ENCODE measurements at places on chromosomes 4 and X.

DNA sequence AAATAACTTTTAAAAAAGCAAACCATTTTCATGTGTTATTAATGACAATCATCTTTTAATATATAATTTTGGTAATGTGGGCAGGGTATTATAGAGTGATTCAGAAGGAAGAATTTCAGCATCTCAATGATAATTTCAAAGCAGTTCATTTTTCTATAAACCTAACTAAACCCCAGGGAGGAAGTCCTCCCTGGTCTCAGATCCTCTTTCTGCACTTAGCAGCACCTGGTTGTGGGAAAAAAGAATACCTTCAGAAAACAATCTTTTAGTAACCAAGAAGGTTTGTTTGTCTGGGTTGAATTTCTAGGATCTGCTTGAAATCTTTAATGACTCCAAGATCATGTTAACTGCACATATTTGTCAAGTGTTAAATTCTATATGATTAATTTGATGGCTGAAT lies 29.9 kb downstream of the DKK2 start:
- no peak for DNase-seq

- no peak for DNase-seq
Measured at GRCh38 chr4:116925900-116926457, 159.4 kb downstream of the TRAM1L1 start.

- no peak for DNase-seq
Measured at GRCh38 chr4:19095491-19096046, 1074.0 kb upstream of the LCORL start.

DNA sequence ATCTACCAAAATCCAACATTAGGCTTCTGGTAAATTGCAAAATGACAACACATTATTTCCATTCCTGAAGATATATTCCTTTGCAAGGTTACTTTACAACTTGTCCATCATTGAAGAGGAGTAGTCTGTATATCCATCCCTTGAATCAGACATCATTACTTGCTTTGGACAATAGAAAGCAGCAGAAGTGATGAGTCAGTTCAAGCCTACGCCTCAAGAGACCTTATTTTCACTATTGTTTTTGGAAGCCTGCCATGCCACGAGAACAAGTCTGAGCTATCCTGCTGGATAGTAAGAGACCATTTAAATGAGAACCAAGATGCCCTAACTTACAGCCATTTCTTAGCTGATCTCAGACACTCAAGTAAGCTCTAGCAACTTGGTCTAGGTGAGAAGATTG lies 246.0 kb upstream of the HHIP start:
- no peak for DNase-seq

DNA sequence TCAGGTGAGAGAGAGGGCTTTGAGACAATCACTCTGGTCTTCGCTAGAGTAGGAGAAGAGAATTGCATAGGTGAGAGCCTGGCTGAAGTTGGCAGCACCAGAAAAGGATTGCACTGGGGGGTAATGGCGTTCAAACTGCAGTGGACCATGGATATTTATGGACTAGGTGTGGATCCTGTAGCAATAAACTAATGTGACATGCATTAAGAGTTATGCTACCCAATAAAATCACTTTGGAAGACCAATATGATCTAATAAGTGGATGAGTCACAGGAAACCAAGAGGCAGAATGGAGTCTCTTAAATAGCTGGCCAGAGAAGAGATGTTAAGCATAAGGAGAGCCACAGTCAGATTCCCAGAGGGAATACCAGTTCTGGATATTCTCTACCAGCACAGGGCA lies 259.8 kb downstream of the FBXO8 start:
- no peak for DNase-seq

DNA sequence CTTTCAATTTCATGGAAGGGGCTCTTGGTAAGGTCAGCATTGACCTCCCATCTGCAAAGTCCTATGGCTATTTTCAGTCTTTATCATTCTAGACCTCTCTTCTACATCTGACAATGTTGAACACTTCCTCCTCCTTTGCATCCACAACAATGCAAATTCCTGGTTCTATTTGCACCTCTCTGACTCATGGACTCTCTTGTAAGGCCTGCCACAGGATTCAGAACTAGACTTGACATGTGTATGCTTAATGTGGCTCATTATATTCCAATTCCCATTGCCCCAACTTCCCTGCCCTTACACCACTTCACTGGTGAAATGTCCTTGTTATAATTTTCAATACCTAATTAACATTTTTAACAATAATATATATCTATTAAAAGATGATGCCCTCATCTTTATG lies 314.3 kb upstream of the FGF13 start:
- DNase-seq: no peak

DNA sequence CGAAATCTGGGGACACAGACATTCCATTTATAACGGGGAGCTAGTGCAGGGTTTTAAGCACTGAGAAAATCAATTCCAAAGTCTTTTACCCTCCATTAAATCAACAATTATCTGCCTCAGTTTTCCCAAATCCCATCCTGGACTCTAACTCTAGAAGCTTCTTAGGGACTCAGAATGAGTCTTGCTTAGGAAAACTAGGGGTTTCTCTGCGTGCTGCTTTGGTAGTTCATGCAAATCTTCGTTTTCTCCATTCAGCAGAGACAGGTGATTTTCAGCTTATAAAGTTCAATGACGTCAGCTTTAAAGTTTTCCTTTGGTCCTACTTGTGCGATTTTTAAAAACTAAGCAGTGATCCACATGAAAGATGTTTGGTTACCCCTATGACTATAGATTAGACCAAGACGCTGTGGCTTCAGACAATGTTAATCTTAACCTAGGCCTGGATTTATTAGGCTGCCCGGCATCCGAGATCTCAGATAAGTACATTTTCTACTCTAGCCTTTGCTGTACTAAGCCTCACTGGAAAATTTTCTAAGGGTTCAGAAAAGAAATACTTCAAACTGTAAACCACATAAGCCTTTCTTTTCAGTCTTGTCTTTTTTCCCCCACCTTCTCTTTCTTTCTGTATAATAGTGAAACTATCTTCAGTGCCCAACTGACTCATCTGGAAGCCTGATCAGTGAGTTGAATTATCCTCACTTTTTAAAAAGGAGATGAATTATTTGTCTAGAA lies 121.4 kb upstream of the GATB start:
- no peak for DNase-seq

GRCh38 chrX:56618323-56618722 lies 54.9 kb downstream of the UBQLN2 start:
- no peak for DNase-seq

DNA sequence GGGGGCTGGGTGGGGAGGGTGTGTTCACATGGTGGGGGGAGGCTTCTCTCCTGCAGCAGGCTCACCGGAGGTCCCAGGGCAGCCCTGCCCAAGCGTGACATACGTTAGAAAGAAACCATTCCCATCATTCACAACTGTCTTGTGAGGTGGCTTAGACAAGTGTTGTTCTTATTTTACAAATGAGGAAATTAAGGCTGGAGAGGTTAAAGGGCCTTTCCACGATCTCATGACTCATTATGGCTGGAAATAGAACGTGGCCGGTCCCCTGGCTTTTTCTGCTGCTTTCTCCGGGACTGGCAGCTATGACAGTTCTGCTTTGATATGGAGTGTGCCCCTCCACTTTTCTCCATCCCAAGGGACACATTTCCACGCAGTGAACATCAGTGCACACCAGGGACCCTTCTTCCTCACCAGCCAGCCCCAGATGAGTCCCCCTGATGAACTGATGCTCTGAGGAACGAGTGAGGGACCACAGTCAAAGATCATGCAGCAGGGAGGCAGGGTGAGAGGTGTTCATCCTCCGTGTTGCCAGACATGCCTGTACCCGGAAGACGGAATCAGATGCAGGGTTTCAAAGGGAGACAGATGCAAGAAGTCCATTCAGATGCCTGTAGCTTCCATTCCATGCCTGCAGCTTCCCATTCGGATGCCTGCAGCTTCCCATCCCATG lies 64.0 kb upstream of the ACSL1 start:
- DNase-seq: no peak

DNA sequence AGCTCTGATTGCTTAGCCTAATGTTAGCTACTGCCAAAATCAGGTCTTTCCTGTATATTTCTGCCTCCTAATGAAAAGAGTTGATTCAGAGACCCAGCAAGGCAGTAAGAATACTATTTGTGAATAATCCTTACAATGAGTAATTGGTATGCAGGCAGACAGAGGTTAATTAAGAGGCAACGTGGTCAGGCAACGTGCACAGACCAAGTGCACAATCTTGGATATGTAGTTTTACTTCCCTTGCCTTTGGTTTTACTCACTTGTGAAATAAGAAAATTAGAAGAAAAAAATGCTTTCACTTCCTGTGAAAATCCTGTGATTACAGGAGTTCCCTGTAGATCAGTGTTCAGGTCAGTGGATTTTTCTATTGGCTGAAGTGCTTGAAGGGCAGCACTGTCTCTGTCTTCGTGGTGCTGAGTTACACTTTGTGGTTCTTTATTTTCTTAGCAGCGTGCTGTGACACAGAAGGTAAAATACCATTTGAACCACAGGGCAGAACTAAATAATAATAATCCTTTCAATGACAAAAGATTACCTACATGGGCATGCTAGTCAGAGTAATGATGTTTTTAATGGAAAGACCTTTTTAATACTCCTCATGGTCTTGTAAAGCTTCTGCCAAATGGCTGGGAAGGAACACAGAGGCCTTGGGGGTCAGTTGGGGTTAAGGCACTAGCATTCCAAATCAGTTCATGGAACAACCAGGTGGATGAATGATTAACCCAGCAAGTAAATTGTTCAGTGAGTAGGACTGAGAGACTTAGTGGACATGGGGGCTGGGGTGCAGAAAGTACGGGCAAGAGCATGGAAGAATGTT lies 430.9 kb downstream of the MAPK10 start:
- no peak for DNase-seq

DNA sequence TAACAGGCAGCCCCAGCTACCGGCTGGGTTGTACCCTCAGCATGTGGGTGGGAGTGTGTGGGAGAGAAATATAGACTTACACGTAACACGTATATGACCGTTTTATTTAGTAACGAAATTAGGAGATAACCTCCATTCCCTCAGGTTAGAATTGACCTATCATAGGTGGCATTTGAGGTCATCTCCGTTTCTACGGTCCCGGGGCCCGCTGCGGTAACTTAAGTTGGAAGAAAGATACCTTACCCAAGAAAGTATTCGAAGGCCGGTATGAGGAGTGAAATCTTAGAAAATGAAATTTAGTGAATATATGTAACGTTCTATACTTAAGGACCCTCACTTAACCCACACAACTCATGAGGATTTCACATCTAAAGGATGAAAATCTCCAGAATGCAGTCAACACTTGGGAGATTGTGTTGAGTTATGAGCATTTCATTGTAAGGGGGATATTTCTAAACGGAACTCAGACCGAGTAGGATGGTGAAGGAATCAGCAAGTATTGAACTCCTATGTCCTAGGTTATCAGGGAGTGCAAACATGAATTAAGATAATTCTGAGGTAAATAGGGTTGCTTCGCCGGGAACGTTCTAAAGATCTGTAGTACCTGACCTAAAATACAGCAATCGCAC lies 891 bp downstream of the CISD2 start:
- DNase-seq: no peak

GRCh38 chr4:138300616-138301015 lies 58.5 kb upstream of the SLC7A11 start:
- no peak for DNase-seq

DNA sequence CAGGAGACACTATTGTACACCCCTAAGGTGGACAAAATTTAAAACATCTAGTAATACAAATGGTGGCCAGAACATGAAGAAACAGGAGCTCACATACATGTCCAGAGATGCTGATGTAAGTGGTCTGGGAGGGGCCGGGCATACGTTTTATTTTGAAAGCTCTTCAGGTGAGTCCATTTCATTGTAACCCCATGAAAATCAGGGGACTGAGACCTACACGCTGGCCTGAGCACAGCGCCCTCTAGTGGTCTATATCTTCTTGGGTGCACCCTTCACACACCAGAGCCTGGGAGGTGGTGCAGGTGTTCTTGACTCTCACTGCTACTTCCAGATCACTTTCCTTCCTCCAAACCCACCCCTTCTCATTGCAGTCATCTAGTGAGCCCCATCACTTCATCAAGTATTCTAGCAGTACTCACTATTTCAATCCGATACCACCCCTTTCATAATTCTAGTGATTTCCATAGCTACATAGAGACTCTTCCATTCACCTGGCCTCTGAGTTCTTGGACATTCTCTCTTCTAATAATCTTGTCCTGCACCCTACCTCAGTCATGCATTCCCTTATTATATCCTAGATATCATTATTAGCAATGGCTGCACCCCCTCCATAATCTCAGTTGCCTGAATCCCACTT lies 4.3 kb upstream of the TLR6 start:
- peak; percentile 63 for DNase-seq

DNA sequence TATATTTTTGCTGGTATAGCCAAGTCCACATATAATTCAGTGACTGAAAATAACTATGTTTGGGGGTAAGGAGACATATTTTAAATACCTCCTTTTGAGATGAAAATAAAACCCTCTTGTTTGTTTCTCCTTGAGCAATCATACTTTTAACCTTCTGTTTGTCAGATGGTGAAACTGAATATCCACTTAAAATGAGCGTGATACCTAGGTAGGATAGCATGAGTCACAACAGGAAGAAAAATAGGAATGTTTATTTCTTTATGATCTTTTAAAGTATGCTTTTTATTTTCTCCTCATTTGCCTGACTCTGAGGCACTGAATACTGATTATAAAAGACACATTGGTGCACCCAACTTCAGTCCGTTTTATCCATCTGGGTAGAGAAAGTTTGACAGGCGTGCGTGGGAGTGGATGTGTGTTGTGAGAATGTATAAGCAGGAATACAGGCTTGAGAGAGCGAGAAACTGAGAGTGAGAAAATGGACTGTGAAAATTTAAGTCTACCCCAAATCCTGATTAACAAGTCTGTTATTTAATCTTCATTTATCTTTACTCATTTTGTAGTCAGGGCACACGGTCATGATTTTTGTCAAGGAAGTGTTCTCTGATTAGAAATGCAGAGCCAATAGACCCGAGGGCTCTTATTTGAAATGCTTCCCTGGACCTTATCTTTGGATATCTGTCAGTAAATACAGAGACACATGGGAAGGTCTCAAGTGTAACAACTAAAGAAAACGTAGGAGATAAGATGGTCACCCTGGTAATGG lies 62.1 kb upstream of the ANTXR2 start:
- DNase-seq: no peak

DNA sequence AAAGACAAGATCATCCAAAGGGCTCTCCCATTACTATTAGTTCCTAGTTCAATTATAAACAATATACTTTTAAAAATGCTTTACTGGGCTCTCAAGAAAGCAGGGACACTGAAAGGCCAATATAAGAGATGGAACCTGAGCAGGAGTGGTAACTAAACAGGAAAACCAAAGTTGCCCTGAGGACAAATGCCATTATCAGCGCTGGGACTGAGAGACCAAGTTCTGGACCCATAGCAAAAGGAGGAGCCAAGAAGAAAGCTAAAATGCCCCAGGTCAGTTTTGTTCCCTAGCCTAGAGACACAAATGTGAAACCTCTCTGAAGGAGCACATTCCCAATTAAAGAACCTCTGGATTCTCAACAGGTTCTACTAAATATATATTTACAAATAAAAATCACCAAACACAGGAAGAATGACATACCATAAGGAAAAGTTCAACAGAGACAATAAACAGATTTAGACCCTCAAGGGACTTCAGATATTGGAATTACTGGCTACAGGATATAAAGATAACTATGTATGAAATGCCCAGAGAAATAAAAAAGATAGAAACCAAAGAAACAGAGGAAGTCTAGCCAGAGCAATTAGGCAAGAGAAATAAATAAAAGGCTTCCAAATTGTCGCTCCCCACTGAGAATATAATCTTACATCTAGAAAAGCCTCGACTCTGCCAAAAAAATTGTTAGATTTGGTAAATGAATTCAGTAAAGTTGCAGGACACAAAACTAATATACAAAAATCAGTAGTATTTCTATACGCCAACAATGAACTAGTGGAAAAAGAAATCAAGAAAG lies 67.1 kb downstream of the KLHL8 start:
- DNase-seq: no peak

Measured in activated CD4-positive, CD25-positive, alpha-beta regulatory T cell treated with anti-CD3 and anti-CD28 coated beads, Interleukin-2, amount 50 U/mL, for 72 hours (primary cell).